ENCODE measurements at places on chromosomes 6 and 20.

GRCh38 chr20:48716541-48716940 lies 111.3 kb downstream of the PREX1 start:
- DNase-seq, result no peak

- peak; percentile 16 for DNase-seq
Observed at GRCh38 chr6:43951063-43951755, 176.0 kb downstream of the MRPL14 start.

- no peak for DNase-seq
Observed at GRCh38 chr6:107062691-107063090, 34.7 kb downstream of the MTRES1 start.

DNA sequence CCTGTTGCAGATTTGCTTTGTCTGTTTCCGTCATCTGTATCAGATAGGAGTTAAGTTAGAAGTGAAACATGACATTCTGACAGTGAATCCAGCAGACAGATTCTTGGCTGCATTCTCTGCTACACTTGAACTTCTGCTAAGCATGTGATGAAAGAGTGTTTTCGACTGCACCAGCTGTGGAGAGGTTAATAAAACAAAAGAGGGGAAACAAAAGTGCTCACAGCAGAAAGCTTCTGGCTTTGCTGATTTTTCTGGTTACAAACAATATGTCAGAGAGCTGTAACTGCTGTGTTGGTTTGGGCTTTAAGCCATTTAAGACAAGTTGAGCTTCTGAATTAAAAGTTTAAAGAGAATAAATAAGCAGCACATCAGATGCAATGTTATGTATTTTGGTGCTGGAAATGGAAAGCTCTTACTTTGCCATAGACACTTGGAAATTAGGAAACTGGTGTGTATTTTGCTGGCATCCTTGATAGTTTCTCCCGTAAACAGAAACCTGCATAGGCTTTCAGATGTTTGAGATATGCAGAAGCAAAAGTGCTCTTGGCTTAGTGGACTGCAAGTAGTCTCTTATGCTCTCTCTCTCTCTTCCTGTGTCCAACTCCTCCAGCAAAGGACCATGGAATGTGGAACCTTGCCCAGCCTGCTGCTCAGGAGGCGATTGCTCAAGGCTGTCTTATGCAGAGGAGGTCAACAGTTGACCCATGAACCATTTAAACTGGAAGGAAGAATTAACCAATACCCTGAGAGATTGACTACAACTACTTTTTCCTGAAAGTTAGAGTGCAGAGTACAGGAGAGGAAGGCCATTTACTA lies 104.9 kb downstream of the RPS12 start:
- no peak for DNase-seq

- no peak for DNase-seq
Observed at GRCh38 chr6:170545405-170545804, 7.7 kb downstream of the PSMB1 start.

DNA sequence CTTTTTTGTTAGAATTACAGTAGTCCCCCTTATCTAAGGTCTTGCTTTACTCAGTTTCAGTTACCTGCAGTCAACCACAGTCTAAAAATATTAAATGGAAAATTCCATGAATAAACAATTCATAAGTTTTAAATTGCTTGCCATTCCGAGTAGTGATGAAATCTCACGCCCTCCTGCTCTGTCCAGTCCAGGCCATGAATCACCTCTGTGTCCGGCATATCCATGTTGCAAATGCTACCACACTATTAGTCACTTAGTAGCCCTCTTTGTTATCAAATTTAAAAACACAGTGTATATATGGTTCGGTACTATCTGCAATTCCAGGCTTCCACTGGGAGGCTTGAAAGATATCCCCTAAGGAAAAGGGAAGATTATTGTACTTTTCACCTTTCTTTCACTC lies 164.6 kb upstream of the FAM83B start:
- no peak for DNase-seq

DNA sequence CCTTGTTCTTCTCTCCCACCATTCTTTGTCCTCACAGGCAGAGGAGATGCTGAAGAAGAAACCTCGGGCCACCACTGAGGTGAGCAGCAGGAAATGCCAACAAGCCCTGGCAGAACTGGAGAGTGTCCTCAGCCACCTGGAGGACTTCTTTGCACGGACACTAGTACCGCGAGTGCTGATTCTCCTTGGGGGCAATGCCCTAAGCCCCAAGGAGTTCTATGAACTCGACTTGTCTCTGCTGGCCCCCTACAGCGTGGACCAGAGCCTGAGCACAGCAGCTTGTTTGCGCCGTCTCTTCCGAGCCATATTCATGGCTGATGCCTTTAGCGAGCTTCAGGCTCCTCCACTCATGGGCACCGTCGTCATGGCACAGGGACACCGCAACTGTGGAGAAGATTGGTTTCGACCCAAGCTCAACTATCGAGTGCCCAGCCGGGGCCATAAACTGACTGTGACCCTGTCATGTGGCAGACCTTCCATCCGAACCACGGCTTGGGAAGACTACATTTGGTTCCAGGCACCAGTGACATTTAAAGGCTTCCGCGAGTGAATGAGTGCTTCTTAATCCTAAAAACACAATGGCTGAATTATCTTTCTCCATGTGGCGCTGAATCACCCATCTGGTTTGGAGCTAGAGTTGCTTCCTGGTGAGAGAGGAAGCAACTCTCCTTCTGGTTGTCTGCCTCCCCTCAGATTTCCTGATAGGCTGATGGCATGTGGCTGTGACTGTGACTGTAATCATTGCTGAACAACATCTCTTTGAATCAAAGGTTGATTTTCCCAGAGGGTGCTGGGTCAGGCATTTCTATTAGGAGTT lies 4.6 kb downstream of the MAD2L1BP start:
- peak; percentile 48 for DNase-seq

GRCh38 chr6:146553377-146554135 lies 9.9 kb downstream of the RAB32 start:
- DNase-seq, result no peak

DNA sequence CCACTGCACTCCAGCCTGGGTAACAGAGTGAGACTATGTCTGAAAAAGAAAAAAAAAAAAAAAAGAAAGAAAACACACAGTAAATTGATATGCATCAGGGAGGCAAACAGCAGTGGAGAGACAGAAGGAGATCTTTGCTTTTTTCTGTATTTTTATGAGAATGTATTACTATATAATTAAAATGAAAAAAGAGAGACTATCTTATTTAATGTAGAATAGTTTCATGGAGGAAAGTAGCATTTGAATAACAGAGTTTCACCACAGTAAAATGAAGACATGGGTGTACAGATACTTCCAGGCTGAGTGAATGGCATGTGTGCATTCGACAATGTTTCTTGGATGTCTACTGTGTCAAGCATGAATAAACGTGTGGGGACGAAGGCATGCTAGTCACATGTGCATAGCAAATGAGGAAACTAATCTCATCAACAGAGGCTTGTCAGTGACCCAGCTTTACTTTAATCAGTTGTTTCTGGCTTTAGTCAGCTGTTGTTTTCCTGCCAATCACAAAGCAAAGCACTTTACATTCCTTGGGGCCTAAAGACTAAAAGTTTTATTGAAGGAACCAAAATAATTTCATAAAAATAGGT lies 55.5 kb upstream of the ARMH2 start:
- DNase-seq, result no peak

DNA sequence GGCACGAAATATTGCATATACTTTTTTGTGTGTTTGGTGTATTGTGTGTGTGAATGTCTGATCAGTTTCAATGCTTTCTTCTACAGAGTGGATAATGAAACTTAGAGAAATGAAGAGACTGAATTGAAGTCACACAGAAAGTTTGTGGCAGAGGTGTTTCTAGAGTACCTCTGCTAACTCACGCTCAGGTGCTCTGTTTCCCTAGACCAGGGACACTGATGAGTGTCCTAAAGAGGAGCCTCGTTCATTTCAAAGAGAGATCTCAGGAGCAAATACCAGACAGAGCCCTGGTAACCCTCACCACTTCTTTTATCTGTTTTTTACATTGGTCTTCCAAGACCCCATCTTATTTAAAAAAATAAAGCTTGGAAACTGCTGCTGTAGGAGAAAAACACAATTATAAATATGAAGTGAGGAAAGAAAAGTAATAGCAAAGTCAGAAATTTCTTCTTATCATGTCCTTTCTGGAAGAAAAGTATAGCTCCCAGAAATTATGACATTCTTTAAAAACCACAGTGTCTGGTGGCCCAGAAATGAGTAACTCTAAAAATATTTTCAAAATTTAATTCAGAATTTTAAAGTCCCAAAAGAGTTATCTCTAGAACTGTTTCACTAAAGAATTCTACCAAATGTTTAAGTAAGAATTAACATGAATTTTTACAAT lies 720.6 kb downstream of the RFPL4B start:
- no peak for DNase-seq

GRCh38 chr6:108989700-108990099 lies 104.9 kb downstream of the SESN1 start:
- no peak for DNase-seq

- DNase-seq, result no peak
Observed at GRCh38 chr20:58639182-58640146, 11.6 kb upstream of the STX16 start.

- DNase-seq, result no peak
Observed at GRCh38 chr6:33757906-33758305, 11.2 kb upstream of the IP6K3 start.

GRCh38 chr6:157002774-157003173 lies 225.6 kb downstream of the ARID1B start:
- no peak for DNase-seq

- DNase-seq, result no peak
Observed at GRCh38 chr6:114421199-114421598, 78.4 kb upstream of the HS3ST5 start.

GRCh38 chr6:44041461-44042260 lies 85.6 kb downstream of the MRPL14 start:
- DNase-seq, result peak; percentile 88

- peak; percentile 30 for DNase-seq
Observed at GRCh38 chr6:100460650-100461204, 4.0 kb downstream of the SIM1 start.

- DNase-seq, result no peak
Observed at GRCh38 chr6:56361812-56362211, 114.4 kb upstream of the COL21A1 start.

GRCh38 chr6:156994215-156995076 lies 217.3 kb downstream of the ARID1B start:
- DNase-seq, result no peak

DNA sequence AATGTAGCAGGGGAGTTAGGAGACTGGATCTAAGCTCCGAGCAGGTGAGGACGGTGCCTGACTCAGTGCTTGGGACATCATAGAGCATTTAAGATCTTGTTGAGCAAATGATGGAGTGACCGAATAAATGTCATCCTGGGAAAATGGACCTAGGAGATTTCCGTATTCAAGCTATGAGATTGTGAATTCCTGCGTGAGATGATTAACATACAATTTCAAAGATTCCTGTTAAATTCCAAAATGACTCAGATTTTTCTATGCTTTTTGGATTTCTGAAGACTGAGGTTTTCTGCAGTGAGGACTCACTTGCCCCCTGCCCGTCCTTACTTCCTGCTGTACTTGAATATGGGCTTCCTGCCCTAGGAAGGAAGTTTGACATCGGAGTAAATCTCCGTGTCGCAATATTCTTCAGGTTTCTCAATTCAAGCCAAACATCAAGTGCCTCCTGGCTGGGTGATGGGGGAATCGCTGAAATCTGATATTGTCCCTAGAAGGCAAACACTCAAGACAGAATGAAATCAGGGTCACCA lies 5.2 kb downstream of the SYTL3 start:
- peak; percentile 18 for DNase-seq

DNA sequence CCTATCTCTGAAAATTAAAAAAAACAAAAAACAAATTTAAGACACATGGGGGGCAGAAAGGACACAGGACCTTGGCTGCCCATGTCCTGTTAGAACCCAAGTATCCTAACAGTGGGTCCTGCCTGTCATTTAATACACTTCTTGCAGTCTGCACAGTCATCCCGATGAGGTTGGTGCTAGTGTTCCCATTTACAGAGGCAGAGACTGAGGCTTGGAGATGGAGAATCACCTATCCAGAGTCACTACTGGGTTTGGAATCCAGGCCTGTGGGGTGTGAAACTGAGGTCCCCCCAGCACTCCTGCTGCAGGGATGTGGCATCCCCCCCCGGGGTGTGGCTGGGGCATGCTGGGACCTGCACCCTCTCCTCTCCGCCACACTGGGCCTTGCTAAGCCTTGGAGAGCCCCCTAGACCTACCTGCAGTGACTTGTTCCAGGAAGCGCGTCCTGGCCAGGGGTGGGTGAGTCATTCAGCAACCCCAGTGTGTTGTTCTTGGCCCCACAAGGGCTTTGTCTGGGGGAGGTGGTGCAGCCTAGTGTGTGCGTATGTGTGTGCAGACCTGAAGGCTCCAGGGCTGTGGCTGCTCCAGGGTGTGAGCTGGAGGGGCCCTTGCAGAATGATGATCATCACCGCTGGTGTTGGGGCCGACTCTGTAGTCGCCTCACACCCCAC lies 49.7 kb downstream of the BCAS4 start:
- no peak for DNase-seq

- DNase-seq, result no peak
Observed at GRCh38 chr6:109790131-109790530, 99.0 kb downstream of the FIG4 start.

Measured in Kasumi-1 (cell line).